Heart left ventricle (tissue), 16 donors: ENCODE measurements at places on chromosomes 4 and X. TPM values are rescaled to one million over a fixed set of nuclear protein-coding genes. Genes with fewer than 3 reads are reported as not detected.
A peak's percentile ranks its signal among the peaks of the same experiment; 100 is the strongest.

The MGARP gene
- 1.2 TPM for total RNA-seq

DNA sequence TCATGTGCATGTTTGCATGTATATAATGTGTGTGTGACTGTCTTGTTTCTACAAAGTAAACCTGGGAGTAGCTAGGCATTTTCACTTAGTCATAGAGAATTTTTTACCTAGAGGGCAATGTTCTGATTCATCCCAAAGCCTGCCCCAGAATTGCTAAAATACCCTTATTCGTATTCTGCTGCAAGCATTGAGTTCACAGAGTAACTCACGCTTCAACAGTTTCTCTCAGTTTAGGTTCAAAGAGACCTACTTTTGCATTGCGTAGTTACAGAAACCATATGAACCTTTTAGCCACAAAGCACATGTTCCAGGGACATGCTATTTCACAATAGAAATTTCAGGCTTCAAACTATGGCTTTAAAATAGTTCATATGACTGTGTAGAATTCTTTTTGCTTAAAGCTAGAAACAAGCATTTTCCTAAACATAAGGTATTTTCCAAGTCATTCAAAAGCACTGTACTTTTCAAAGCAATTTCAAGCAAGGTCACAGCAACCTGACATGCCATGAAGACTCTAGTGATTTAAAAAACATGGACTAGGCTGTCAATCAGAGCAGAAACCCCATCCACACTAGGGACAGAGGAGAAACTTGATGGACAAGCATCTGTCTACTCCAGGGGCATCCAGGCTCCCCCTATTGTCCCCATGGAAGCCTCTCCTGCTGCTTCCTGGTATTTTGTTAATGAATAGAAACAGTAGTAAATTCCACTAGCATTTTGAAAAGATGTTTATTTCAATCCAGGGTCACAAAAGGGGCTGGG is 81.5 kb upstream of the MAPK10 start:
- H3K27ac ChIP-seq: no peak overlapping the region
- no peak overlapping the region for H3K4me3 ChIP-seq
- no peak for DNase-seq
- H3K36me3 ChIP-seq: no peaks in the 10 kb centered on the region
- no peaks in the 10 kb centered on the region for H3K4me1 ChIP-seq

DNA sequence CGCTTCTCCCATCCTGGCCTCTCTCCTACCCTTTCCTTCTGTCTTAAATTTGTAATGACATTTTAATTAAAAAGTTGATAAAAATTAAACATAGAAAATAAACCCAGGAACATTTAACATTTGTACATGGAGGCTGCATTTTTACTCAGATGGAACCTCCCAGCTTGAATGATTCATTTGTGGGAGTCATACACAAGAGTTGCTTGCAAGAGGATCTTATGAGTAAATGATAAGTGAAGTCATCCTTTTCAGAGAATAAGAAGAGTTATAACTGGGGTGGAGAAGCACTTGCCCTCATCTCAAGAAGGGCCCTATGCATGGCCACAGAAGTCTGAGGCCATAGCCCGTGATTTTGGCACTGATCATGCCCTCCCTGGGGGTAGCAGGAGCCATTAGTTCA is 482.9 kb upstream of the BOD1L1 start:
- peaks cover 7% of the 10 kb centered on the region for H3K4me1 ChIP-seq
- no peaks in the 10 kb centered on the region for H3K27me3 ChIP-seq
- H3K36me3 ChIP-seq: no peaks in the 10 kb centered on the region
- DNase-seq: no peak

DNA sequence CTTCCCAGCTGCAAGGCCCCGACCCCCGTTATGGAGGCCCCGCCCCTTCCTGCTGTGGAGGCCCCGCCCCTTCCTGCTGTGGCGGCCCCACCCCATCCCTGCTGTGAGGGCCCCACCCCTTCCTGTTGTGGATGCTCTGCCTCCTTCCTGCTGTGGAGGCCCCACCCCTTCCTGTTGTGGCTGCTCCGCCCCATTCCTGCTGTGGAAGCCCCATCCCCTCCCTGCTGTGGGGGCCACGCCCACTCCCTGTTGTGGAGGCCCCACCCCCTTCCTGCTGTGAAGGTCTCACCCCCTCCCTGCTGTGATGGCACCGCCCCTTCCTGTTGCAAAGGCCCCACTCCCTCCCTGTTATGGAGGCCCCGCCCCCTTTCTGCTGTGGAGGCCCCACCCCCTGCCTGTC is 104.9 kb upstream of the PSAPL1 start:
- DNase-seq: peak; percentile 51
- H3K36me3 ChIP-seq: no peaks in the 10 kb centered on the region
- no peaks in the 10 kb centered on the region for H3K4me1 ChIP-seq
- no peak overlapping the region for H3K4me3 ChIP-seq
